Stimulated activated CD4-positive, alpha-beta T cell treated with anti-CD3 and anti-CD28 coated beads, Interleukin-12 subunit alpha, Interleukin-12 subunit beta, amount 100 ng/mL, for 48 hours (primary cell): ENCODE measurements at places on chromosomes 1 and 21.

DNA sequence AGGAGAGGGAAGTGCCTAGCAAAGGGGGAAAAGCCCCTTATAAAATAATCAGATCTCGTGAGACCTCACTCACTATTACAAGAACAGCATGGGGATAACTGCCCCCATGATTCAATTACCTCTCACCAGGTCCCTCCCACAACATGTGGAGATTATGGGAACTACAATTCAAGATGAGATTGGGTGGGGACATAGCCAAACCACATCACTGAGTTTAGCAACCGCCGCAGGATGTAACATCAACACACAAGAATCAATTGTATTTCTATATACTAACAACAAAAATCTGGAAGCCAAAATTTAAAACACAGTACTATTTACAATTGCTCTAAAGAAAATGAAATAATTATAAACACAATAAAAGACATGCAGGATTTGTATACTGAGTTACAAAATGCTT lies 21.9 kb downstream of the DIRAS3 start:
- DNase-seq = no peak

- DNase-seq = no peak
Measured at GRCh38 chr1:47013293-47013692, 10.2 kb upstream of the CYP4X1 start.

DNA sequence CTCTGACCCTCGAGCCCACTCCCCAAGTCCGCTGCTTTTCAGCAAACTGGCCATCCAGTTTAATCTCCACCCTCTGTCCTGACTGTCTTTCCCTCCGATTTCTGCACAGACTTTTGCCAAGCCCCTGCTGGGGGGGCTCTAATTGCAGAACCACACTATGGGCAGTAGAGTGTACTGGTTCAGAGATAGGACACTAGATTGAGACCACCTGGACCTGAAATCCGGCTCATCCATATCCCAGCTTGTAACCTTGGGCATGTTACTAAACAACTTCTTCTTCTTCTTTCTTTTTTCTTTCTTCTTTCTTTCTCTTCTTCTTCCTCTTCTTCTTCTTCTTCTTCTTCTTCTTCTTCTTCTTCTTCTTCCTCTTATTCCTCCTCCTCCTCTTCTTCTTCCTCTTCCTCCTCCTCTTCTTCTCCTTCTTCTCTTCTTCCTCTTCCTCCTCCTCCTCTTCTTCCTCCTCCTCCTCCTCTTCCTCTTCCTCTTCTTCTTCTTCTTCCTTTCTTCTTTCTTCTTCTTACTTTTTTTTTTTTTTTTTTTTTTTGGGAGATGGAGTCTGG lies 7.7 kb downstream of the LRRC71 start:
- no peak for DNase-seq

- DNase-seq = no peak
Measured at GRCh38 chr21:42559326-42559725, 45.7 kb downstream of the SLC37A1 start.

GRCh38 chr1:159132271-159132881 lies 39.0 kb upstream of the CADM3 start:
- DNase-seq = peak; percentile 63

DNA sequence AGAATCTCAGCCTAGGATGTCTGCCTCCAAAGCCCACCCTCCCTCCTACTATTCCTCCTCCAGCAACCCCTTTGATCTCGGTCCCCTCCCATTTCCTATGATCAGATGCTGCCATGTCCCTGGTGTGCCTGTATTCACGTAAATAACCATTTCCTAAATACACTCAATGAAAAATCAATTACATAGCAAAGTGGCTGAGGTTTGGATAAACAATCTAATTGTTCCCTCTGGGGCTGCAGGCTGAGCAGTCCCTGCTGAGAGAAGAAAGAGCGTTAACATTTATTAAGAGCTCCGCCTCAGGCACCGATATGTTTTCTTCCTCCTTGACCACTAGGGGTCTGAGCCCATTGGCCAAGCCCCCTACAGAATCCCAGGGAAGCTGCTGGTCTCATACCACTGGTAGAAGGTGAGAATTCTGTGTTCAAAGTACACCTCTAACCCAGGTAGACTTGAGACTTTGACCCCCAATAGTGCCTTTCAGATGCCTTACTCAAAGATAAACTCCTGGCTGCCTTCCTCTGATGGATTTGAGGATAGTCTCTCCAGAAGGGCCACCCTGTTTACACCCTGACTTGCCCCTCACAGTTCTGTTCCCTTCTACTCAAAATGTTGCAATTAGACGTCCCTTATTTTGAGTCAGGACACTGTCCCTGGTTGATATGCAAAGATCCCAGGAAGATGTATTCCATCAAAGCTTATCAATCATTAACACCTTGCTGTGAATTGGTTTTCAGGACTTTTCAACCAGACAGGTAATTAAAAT lies 33.9 kb upstream of the CAMK1G start:
- DNase-seq = no peak

DNA sequence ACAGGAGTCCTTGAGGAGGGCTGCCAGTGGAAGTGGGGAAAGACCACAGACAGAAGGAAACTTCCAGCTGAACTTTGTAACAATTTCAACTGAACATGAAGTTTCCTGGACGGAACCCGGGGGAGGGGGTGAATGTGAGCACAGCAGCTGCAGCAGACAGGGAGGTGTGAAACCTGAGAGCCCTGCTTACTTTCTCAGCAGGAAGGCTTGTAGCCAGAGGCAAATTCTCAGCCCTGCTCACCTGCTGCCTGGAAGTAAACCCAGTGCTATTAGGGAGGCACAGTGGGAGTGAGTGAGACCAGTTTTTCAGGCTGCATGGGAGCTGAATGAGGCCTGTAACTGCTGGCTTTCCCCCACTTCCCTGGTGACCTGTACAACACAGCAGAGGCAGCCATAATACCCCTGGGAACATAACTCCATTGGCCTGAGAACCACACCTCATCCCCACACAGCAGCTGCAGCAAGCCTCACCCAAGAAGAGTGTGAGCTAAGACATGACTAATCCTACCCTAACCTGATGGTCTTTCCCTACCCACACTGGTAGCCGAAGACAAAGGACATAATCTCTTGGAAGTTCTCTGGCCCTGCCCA lies 9.6 kb upstream of the SPRR2F start:
- no peak for DNase-seq

- DNase-seq = no peak
Measured at GRCh38 chr21:28581976-28582375, 410.7 kb downstream of the LTN1 start.

DNA sequence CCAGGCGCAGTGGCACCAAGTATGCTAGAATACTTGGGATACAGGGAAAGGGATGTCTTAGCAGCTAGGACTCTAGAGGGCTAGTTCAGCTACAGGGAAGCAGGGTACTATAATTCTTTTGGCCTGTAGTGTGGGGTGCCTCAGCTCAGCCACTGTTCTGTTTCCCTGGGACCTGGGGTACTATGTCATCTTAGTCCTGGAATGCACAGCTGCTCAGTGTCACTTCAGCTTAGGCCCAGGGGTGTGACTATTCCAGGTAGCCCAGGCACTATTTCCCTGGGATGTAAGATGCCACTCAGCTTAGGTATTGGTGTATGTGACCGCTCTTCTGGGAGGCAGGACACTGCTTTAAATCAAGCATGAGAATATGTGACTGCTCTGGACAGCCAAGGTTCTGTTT lies 34.1 kb downstream of the RGSL1 start:
- DNase-seq = no peak

- DNase-seq = no peak
Measured at GRCh38 chr1:12525311-12526181, 92.5 kb downstream of the DHRS3 start.

GRCh38 chr1:169060919-169061639 lies 45.4 kb upstream of the ATP1B1 start:
- DNase-seq = no peak

DNA sequence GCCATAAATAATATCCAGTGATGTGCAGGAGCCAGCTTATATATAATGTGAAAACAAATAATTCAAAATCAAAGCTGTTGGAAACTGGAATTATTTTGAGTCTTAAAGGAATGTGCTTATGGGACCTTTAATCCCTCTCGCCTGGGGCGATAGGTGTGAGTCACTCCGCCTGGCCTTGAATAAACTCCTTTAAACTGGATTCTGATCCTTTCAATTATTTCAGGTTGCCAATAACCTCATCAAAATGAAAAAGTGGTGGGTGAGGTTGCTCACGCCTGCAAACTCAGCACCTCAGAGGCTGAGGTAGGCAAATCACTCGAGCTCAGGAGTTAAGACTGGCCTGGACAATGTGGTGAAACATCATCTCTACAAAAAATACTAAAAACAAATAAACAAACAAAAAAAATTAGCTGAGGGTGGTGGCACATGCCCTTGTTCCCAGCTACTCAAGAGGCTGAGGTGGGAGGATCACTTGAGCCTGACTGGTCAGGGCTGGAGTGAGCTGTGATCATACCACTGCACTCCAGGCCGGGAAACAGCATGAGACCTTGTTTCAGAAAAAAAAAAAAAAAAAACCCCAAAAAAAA lies 11.4 kb upstream of the SLC2A5 start:
- DNase-seq = no peak

- no peak for DNase-seq
Measured at GRCh38 chr1:76769911-76770310, 97.4 kb upstream of the ST6GALNAC5 start.

DNA sequence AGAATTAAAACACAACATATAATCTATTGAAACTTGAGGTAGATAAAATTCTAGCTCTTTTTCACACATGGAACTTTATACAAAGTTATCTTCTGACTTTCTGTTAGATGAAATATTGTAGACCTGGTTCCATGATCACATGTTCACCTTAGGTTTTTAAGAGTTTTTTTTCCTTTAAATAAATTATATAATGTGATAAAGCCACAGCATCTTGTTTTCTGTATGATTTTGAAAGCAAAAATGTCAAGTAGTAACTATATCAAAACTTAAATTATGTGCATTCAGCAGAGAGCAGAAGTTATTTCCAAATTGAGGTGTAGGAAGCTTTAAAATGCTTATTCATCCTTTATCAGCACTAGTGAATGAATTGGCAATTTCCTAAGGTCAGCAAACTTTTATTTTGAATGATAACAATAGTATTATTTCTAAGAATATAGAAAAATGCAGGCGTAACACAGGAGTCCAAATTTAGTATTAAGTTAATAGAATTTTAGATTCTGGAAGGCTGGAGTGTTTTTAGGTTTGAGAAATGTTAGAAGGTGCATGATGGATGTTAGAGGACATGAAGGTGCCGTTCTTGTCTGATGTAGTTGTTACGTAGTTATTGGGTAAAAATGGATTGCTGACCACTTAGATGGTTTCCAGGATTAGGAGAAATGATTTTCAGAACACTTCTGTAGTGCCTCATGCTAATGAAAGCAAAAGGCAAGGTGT lies 17.5 kb downstream of the BACH1 start:
- no peak for DNase-seq

DNA sequence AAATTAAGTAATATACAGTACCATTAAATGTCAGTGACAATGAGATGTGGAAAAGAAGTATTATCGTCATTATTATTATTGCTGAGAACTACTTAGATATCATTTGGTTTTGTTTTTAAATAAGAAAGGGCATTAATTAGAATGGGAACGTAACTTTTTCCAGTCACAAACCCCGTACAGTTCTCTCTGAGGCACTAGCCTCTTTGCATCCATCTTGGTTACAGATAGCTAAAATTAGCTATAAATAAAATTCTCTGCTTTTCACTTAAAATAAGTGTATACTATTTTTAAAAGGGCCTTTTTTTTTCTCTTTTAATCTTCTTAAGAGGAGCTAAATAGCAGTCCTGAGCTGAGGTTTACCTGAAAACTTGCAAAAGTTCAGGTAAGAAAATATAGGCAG lies 7.6 kb downstream of the PTGS2 start:
- DNase-seq = no peak

DNA sequence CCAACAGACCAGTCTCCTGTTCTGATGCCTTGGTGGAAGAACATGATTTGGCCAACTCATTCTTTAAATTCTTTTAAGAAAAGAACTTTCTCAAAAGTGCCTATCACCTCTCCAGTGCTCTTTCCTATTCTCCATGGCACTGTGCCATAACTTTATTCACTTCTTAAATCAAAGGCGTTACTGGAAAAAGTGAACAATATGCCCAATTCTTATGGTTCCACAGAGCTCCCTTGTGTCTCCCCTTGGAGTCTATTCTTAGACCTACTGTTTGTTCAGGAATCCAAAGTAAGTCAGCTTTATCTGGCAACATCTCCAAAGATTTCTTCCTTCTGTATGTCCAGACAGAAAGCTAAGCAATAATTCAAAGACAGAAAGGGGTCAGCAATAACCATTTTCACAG lies 111.9 kb upstream of the MAGI3 start:
- no peak for DNase-seq

GRCh38 chr1:94418664-94419655 lies 771 bp downstream of the ABCD3 start:
- peak; percentile 15 for DNase-seq

GRCh38 chr1:28845786-28846543 lies 34.0 kb downstream of the OPRD1 start:
- DNase-seq = peak; percentile 2

- DNase-seq = no peak
Measured at GRCh38 chr1:57674801-57675200, 250.9 kb upstream of the DAB1 start.

GRCh38 chr21:34055615-34056014 lies 17.8 kb upstream of the MRPS6 start:
- no peak for DNase-seq

DNA sequence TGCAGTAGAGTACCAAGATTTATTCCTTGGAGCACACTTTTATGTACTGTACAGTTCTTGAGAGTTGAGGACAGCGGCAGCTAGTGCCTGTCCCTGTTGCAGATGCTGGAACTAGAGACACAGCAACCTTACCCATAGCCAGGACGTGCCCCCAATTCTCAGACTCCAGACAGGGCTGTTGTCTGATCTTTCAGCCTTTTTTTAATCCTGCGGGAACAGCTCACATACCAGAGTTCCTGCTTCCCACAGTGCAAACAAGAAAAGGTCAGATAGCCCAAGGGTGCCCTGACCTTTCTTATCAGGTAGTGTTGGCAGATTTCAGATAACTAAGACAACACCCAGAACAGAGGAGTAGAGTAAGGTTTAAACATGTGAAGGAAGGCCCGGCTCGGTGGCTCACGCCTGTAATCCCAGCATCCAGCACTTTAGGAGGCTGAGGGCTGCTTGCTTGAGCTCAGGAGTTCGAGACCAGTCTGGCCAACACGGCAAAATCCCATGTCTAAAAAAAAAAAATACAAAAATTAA lies 78.5 kb downstream of the DOP1B start:
- no peak for DNase-seq

GRCh38 chr21:46620846-46621245 lies 14.6 kb upstream of the PRMT2 start:
- no peak for DNase-seq

DNA sequence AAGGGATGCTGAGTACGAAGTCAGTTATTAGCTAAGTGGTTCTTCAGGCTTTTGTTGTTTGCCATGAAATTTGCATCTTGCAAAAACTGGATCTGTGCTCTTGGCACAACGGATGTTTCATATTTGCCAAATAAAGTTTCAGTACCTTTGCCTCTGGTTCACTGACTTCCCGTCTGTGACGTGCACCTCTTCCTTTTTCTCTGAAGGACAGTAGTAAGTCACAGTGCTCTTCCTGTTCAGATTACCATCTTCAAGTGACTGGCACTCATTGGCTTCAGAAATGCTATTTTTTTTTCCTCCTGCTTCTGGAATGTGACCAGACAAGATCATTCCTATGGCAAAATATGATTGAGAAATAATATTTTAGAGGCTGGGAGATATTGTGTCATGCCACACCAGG lies 75.9 kb upstream of the GREM2 start:
- no peak for DNase-seq

GRCh38 chr1:46087891-46088290 lies 44.5 kb downstream of the PIK3R3 start:
- no peak for DNase-seq

- DNase-seq = no peak
Measured at GRCh38 chr1:3030663-3031381, 9.6 kb downstream of the ACTRT2 start.

GRCh38 chr1:36909946-36910725 lies 124.2 kb downstream of the GRIK3 start:
- DNase-seq = no peak

GRCh38 chr1:161834967-161835550 lies 68.9 kb downstream of the ATF6 start:
- DNase-seq = no peak
